ENCODE measurements at places on chromosomes 7 and 10. TPM values are rescaled to one million over a fixed set of nuclear protein-coding genes. Genes with fewer than 3 reads are reported as not detected.

Gene PPRC1
- 23.1 TPM for polyA plus RNA-seq

Gene ADCY1
- polyA plus RNA-seq = 0.54 TPM

Gene HKDC1
- polyA plus RNA-seq = 0.06 TPM

Gene KCNH2
- polyA plus RNA-seq = 6.4 TPM

Gene MORN4
- polyA plus RNA-seq = 31.7 TPM

Gene VENTX
- polyA plus RNA-seq = not detected

Gene EGR2
- polyA plus RNA-seq = 0.47 TPM

Gene SLC18A3
- polyA plus RNA-seq = 1.7 TPM

Gene CDH23
- polyA plus RNA-seq = 0.18 TPM

Gene RAB19
- not detected for polyA plus RNA-seq

Gene MRLN
- polyA plus RNA-seq = not detected

Gene PCDH15
- 0.03 TPM for polyA plus RNA-seq

Gene POM121
- 14.0 TPM for polyA plus RNA-seq

Gene C10orf95
- polyA plus RNA-seq = 0.05 TPM

Gene GPR37
- not detected for polyA plus RNA-seq

Gene AGAP6
- polyA plus RNA-seq = 21.7 TPM

Gene UBE2D1
- 8.7 TPM for polyA plus RNA-seq

Gene CRPPA
- 0.15 TPM for polyA plus RNA-seq

Gene ADCK2
- polyA plus RNA-seq = 19.0 TPM
